GM10248 (cell line): ENCODE measurements at places on chromosomes 7 and 10.

GRCh38 chr10:78817361-78817760 is 251.4 kb upstream of the ZMIZ1 start:
- DNase-seq, result no peak

DNA sequence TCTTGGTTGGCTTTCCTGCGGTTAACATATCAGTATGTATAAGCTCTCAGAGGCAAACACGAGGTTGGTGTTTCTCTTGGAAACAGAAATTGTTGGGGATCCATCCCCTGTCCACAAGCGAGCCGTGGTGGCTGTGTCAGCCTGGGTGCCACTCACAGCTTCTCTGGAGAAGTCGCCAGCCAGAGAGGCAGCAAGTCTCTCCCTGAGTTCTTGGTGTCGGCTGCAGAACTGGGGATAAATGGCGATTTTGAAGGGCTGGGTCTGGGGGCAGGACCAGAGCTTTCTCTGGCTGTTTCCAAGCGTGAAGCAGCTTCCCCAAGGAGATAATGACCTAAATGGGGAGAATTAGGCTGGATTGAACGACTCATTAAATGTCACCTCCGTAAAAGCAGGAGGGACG is 335.3 kb downstream of the GLRX3 start:
- no peak for DNase-seq

DNA sequence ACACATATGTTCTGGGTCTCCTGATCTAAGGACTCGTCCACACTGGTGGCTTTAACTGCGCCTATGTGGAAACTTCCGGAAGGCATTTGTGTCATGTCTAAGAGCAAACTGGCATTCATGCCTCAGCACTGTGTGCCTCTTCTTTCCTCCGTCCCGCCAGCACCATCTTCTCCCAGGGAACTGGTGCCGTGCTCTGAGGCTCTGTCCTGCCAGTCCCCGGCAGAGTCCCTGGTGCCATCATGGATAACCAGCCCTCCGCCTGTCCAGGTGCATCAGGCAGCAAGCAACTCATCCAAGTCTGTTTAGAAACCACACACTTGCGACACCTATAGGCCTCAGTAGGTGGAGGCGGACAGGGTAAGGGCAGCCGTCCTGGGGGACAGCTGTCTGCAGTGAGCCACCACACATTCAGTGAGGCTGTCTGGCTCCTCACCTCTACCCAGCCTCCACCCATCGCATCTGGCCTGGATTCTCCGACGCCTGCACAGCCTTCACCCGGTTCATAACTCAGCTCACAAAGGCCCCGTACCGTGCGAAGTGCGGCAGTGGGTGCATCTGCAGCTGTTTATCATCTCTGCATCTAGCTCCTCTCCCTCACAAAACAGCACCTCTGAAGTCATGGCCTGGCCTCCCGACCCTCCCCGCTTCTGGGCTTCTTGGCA is 162.7 kb downstream of the DIP2C start:
- DNase-seq, result no peak

DNA sequence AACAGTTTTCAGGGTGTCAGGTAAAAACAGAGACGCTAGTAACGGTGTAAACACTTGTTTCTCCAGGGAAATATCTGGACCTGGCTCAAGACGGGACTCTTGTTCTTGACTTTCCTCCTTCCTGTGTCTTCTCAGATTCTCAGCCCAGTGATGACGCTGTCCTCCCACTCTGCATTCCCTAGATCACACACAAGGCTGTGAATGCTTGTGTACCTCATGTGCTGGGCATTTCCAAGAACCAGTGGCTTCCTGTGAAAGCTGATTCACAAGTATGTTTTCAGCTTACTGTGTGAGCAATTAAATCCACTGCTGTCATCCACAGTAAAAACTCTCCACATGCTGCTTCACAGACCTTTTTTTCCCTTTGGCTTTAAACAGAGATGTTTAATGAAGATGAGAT is 193.8 kb upstream of the DPP6 start:
- no peak for DNase-seq

- DNase-seq, result no peak
Measured at GRCh38 chr10:92541583-92541982, 32.3 kb downstream of the IDE start.

DNA sequence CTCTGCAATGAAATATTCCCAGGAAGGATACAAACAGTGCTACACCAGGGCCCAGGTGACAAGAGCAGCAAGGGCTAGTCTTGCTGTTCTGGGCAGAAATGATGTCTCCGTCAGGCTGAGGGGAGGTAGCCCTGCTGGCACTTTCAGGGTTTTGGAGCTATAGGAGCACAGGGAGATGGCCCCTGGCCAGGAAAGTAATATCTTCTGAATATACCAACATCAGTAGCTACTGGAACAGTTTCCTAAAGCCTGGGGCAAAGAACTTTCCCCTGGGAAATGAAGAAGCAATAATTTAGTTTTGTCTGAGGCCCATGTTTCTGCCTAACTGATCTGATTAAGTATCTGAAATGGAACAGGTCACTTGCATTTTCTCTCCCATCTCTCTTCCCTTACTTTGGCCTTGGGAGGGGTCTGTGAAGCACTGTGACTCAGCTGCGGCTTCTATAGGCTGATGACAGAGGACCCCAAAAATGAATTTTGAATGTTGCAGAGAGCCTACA is 489.1 kb upstream of the PODXL start:
- no peak for DNase-seq

DNA sequence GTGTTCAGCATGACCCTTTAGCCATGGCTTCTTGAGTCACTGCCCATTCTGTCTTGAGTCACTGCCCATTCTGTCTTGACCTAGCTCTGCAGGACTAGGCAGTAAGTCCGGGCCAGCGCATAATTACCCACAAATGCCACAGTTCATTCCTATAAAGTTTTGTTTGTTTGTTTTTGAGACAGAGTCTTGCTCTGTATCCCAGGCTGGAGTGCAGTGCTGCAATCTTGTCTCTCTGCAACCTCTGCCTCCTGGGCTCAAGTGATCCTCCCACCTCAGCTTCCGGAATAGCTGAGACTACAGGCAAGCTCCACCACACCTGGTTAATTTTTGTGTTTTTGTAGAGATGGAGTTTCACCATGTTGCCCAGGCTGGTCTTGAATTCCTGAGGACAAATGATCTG is 32.7 kb upstream of the TARP start:
- DNase-seq, result no peak

DNA sequence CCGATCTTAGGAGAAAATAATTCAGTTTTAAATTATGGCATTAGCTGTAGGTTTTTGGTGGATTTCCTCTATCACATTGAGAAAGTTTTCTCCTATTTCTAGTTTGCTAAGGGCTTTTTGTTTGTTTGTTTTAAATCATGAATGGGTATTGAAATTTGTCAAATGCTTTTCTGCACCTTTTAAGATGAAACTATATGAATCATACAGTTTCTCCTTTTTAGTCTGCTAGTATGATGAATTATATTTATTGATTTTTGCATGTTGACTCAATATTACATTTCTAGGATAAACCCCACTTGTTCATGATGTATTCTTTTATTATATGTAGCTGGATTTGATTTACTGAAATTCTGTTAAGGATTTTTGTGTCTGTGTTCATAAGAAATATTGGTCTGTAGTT is 70.3 kb upstream of the PIP4K2A start:
- DNase-seq, result no peak

- no peak for DNase-seq
Measured at GRCh38 chr7:49762666-49763065, 10.8 kb upstream of the VWC2 start.

DNA sequence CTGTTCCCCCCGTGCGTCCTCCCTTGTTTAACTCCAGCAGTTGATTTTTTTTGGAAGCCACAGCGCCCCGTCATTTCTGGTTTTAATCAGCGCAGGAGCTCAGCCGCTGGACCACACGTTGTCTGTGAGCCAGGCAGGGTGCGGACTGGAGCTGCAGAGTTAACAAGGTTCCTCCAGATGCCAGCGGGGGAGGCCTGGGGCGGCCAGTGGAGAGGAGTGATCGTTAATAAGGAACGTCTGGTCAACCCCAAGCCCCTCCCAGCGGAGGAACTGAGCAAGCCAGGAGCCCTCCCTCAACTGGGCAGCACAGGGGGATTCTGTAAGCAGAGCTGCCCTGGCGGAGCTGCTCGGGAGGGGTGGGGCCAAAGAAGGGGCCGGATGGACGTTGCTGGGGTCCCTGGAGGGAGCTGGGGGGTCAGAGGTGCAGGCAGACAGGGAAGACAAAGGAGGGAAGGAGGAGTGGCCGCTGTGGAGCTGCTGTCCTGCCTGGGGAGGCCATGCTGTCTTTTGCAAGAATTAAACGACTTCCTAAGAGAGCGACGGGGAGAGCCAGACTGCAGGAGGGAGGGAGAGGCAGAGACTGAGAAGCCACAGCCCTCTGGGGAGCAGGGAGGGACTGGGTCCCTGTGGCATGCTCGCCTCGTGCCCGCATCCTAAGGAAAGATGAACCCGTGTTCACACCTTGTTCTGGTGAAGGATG is 537.1 kb upstream of the FOXK1 start:
- DNase-seq, result no peak

DNA sequence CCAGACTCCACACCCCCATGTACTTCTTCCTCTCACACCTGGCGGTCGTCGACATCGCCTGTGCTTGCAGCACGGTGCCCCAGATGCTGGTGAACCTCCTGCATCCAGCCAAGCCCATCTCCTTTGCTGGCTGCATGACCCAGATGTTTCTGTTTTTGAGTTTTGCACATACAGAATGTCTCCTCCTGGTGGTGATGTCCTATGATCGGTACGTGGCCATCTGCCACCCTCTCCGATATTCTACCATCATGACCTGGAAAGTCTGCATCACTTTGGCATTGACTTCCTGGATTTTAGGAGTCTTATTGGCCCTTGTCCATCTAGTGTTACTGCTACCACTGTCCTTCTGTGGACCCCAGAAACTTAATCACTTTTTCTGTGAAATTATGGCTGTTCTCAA is 4.8 kb downstream of the OR2A25 start:
- no peak for DNase-seq
